ENCODE measurements at places on chromosomes 7 and 10.
A peak's percentile ranks its signal among the peaks of the same experiment; 100 is the strongest.

DNA sequence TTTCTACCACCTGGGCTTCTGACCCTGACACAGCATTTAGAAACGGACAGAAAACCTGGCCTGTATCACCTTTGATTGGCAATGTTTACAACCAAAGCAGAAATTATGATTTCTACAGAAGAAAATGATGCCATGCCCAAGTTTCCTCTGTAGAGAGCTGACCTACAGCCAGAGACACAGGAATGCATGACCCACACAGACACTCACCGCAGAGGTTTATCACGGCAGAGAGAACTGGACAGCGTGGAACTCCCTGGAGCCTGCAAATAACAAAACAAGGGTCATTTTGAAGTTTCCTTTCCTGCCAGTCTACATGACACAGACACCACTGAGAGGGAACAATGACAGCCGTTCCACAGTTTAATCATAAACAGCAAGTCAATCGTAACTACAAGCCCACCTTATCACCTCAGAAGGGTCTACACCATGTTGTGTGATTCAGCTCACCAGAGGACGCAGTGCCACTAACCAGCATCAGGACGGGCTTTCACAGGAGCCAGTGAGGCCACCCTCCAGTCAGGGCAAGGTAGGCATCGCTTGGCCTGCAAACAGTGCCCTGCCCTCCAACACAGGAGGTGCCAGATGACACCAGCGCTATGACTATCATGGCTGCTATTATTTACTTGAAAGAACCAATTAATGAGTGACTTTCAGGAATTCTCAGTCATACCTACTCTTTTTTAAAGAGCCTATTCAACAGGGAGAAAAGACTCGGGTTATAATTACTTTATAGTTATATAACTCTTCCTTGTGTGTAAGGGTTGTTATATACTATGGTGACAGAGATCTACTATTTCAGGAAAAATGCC lies 139.9 kb downstream of the TNS3 start:
- DNase-seq: no peak

DNA sequence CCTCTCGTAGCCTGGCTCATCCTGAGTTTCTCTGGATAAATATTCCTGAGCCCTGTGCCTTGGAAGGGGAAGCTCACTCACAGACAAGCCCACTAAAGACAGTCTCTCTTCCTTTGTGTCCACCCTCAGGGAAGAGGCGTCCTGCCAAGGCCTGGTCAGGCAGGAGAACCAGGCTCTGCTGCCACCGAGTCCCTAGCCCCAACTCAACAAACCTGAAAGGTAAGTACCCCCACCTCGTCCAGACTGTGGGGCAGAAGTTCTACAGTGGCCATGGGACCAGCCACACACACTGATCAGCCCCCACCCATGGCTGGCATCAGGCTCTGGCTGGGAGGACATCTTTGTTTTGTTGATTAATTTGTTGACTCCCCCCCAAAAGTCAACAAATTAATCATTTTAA lies 2.8 kb downstream of the GPR15LG start:
- DNase-seq: no peak

- no peak for DNase-seq
These were observed 71.9 kb downstream of the WAC start for GRCh38 chr10:28604567-28605536.

GRCh38 chr10:24449321-24449740 lies 240.4 kb downstream of the KIAA1217 start:
- no peak for DNase-seq

DNA sequence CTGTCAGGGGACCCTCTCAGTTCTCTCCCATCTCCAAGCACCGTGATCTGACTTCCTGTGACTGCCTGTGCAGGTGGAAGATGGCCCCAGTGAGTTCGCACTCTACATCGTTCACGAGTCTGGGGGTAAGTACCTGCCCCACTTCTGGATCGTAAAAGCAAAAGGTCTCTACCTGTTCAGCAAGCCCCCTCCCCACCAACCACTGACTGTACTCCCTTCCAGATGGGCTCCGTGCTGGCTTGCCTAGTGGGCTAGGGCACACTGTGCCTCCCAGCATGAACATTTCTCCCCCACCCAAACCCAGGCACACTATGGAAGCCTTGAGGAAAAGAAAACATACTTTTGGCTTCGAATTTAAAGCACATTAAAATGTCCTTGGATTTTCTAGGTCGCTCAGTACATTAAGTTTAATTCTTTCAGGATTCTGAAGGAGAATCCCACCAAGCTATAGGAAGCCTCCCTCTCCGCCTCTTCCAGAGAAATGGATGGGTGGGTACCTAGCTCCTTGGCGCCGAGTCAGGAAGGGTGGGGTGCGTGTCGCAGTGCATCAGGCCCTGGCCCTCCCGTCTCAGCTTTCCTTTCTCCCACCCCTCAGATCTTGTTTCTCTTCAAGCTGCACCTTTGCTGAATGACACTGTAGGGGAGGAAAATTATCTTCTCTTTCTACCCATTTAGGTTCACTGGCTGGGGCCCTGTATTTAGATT lies 11.0 kb upstream of the ZNF22 start:
- no peak for DNase-seq

GRCh38 chr10:128210215-128211063 lies 84.2 kb upstream of the MKI67 start:
- DNase-seq: peak; percentile 73

DNA sequence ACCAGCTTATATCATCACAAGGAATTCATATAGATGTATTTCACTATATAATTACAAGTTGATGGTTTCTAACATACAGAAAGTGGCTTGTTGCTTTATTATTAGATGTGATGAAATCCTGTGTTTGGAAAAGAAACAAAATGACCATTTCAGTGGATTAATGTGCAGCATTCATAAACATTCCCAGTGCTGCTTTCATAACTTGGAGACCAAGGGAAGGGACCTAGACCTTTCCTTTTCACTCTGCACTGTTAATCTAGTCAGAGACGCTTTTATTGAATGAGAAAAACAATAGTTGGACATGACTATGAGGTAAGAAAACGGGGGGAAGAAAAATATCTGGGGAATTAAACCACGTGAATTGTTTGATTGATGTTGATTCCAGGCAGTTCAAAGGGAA lies 160.0 kb downstream of the HDAC9 start:
- DNase-seq: no peak

GRCh38 chr10:18303851-18304801 lies 163.9 kb downstream of the CACNB2 start:
- no peak for DNase-seq

DNA sequence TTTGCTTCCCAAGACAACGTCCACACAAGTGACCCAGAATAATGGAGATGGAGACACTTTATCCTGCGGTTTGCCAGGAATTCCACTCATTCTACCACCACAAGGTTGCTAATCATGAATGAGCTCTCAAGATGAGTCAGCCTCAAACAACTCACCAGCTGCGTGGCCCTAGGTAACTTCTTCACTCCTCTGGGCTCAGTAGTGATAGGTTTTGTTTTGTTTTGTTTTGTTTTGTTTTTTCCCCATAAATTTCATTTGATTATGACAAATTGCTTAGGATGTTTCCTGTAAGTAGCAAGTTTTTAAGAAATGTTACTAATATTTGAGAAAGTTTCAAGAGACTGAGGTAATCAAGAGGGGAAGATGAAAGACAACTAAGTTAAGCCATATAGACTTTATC lies 286.8 kb downstream of the PARD3 start:
- DNase-seq: no peak

GRCh38 chr7:84251277-84251781 lies 56.7 kb upstream of the SEMA3A start:
- no peak for DNase-seq

DNA sequence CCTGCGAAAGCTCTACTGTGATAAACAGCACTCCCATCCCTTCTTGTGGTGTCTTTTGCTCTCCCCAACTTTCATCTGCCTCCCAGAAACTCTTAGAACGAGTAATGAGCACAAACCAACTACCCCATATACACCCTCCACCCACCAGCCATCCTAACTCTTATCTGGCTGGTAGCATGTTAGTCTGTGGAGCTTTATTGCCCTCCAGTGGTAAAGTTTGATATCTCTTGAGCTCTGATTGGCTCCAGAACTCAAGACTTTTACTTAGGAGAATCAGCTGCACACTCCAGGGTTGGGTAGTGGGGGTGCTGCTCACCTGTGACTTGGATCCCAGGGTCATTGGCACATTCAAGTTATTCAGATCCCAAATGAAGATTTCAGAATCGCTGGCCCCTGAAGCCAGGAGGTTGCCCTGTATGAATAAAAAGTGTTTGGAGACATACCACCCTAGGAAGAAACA lies 10.9 kb downstream of the SEC31B start:
- peak; percentile 38 for DNase-seq

DNA sequence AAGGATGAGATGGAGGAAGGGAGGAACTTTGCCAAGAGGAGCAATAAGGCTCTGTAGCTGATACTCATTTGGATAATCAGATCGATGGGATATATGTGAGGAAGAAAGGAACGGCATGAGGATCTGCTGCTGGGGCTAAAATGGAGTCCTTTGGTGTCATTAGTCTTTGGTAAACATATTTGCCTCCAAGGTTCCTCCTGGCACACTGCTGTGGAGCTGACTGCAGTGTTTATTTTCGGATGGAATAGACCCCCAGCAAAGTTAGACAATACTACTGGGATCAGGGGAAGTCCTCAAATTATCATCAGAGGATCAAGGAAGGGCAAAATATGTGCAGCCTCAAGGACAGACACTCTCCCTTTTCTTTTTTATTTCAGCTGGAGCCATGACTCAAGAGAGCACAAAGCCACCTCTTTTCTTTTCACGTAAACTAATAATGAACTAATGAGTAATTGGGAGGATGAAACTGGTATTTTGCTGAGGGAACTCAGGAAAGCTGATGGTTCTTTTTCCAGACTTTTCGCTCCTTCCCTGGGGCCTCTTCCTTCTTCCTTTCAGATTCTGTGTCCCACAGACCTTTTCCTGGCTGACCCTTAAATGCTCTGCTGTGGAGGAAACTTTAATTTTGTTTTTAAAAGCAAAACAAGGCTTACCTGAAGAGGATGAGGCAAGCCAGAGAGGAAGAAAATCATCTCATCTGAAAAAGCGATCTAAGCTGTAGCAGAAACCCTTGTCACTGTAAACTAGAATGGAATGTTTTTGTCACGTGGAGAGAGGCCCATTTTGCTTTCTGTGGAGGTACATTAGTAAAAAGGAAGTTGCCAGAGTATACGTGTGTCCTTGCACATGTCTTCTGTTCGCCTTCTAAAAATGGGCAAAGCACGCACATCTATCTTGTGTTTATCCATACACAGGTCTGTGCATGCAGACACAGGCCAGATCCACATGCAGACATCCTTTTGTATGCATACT lies 33.3 kb downstream of the LRMDA start:
- no peak for DNase-seq

DNA sequence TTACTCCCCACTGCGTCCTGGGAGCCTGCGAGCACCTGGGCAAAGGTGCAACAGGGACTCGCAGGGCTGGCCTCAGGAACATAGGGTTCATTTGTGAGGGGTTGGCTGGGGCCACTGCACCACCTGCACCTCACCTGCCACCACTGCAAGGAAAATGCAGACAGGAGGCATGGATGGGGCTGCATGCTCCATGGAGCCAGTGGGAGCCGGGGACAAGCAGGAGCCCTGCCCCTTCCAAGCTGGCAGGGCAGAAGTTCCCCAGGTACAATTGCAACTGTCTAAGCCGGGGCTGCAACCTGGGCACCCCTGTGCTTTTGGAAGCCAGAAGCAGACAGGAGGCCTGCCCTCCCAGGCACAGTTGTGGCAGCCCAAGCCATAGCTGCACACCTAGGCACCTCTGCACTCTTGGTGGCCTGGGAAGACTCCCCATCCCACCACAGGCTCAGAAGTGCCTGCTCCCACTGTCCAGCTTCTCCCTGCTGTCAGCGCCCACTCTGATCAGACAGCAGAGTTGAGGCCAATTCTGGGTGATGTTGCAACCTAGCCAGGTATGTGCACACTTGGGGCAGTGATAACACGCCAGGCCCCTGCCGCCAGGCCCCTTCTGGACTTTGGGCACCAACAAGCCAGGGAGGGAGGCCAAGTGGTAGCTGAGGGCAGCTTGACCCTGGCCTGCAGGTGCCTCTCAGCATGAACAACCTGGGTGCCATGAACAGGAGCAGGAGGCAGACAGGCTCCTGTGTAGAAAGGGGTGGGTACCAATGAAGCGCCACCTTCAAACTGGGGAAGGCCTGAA lies 58.2 kb downstream of the TMEM106B start:
- no peak for DNase-seq

DNA sequence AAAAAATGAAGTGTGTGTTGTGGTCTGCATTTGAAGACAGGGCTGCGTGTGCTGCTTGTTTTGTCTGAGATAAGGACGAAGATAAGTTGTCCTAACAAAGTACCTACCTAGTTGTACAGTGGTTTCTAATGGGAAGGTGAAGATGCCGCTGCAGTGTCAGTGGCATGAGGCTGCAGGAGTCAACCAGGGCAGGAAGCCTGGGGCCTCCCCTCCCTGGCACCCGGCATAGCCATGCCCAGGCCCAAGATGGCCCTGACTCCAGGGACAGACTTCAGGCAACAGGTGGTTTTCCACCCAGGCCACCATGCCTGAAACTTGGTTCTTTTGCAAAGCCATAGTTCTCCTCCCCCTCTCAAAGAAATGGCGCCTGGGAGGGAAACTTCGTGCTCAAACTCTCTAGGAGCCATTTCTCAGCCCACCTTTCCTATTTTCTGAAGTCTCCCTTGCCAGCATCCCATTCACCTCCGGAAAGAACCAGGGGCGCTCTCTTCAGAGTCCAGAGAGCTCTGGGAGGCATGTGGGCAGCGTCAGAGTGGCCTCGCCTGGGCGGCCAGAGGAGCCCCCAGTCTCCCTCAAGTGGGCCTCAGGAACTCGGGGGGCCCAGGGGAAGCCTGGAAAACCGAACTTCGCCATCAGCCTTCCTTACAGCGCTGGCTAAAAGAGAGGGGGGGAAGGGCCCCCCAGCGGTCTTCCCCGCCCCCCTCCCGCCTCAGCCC lies 2.1 kb upstream of the KAT6B start:
- DNase-seq: peak; percentile 24

DNA sequence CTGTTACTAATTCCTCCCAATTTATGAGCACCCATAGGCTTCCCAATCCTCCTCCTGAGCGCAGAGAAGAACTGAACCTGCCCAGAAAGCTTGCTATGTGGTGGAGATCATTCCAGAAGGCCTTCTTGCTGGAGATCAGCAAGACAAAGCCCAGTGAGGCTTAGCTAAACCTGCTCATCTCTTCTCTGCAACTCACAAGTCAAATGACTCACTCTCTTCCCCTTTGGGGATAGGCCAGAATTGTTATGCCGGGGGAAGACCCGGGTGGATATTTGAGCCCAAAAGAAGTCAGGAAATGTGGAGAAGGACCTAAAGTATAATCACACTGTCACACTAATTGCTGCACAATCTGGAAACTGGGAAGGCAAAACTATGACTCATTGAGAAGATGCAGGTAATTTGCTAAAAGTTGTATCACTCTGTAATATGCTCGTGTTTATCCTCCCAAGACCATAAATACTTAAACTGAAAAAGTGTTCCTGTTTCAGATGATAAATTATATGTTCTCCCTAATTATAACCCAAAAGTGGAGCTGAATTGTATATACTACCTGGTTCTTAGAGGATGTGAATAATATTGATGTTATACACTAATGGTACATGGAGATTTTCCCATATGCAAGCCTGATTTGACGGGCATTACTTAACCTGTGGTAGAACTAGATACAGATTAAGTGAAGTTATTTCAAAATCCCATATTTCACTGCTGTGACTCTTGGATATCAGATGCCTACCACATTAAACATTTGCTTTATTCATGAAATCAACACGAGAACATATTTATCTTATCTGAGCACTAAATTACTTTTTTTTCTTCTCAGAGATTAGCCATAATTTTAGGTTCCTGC lies 6.4 kb downstream of the NEBL start:
- DNase-seq: no peak

Data from activated CD4-positive, alpha-beta T cell treated with anti-CD3 and anti-CD28 coated beads, Interleukin-2, amount 50 U/mL, for 48 hours (primary cell).